Pulmonary artery endothelial cell (primary cell): ENCODE measurements at places on chromosomes 3 and 15. TPM values are rescaled to one million over a fixed set of nuclear protein-coding genes. Genes with fewer than 3 reads are reported as not detected.

SPINK8 gene
- not detected in 2 replicates for total RNA-seq

CNTN4 gene
- not detected in 2 replicates for total RNA-seq

MGLL gene
- 82.6 and 92.3 TPM in 2 replicates for total RNA-seq

XCR1 gene
- not detected in 2 replicates for total RNA-seq

C3orf49 gene
- total RNA-seq, result not detected in 2 replicates

ST3GAL6 gene
- total RNA-seq, result 22.2 and 27.6 TPM in 2 replicates

RBSN gene
- total RNA-seq, result 22.4 and 27.5 TPM in 2 replicates

GRCh38 chr3:14773691-14774128, 45.1 kb upstream of the FGD5 start:
- DNase-seq, result no peak

GRCh38 chr3:126153695-126154360, 26.6 kb downstream of the ALDH1L1 start:
- DNase-seq, result no peak

DNA sequence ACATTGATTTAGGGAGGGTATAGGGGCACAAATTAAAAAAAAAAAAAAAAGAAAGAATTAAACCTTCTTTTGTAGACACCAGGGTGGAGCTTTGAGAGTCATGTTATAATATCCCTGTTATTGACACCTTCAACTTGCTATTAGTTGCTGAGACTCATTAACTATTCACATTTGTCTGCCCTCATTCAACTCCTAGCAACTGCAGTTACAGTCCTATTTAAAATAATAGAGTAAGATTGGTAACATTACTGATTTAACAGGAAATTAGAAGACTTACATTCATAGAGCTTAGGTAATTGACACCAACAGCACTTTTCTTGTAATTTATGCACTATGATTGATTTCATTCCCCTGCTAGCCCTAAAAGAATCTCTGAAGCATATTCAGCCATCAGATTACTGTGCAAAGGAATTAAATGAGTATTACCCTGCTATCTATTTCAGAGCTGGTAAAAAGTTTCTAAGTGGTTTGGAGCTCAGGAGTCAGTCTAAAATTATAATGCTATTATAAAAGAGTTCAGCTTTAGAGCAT, 148.8 kb upstream of the TBL1XR1 start:
- no peak for DNase-seq

- peak; percentile 70 for DNase-seq
These were observed 487.6 kb downstream of the NAALADL2 start for GRCh38 chr3:175346573-175347356.

DNA sequence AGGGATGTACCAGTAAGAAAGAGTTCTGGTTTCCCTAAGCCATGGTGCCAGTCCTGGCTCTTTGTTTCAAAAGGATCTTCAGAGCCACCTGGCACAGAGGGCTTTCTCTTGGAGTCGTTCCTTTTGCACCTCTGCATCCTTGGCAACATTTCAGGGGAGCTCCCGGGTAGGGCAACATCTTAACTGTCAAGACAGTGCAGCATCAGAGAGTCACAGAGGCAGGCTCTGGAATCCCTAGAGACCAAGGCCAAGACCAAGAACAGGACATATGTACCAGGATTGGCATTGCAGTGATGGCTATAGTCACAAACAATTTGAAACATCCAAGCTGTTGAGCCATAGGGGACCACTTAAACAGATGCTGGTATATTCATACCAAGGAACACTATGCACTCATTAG, 129.4 kb upstream of the ADPGK start:
- DNase-seq, result no peak

GRCh38 chr15:25701721-25702465, 161.2 kb downstream of the ATP10A start:
- DNase-seq, result no peak

DNA sequence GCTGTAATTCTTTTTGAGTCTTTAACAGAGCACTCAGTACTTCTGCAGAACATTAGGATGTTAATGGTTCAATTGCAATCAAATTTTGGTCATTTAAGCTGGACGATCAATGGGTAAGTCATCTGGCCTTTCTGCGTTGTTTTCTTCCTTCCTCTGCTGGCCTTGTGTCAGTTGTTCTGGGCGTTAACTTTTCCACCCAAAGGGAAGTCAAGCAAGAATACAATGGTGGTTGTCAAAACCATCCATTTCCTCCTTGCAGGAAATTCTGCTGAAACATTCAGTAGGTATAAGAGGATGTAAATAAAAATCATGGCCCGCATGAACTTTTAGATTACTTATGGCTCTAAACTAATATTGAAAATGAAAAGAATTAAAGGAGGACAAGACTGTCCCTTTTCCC, 584.0 kb downstream of the GRM7 start:
- peak; percentile 4 for DNase-seq

DNA sequence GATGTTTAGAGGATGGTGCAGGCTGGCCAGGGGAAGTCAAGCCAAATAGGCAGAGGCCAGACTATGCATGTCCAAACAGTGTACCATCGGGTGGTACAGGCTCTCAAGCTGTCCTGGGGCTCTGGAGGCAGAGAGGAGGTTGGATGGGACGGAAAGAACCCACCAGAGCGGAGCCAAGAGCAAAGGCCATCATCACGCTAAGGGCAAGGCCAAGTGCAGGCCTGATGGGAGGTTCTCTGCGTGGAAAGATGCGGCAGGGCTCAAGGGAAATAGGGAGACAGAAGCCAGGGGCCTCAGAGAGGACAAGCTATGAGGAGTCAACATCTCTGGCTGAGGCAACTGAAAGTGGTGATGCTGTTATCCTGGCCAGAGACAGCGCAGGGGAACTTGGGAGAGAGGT, 102.7 kb downstream of the ASB7 start:
- no peak for DNase-seq

DNA sequence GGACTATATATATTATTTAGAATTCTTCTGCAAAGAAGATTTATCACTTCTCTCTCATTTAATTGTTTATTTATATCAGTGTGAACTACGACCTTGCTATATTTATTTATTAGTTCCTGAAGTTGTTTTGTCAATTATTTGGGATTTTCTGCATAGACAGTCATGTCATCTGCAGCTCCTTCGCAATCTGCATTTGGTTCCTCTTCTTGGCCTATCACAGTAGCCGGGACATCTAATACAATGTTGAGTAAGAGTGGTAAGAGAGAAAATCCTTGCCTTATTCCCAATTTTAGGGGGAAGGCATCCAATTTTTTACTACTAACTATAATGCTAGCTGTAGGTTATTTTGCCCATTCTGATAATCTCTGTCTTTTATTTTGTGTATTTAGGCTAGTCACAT, 39.4 kb downstream of the FOXL2 start:
- DNase-seq, result no peak

DNA sequence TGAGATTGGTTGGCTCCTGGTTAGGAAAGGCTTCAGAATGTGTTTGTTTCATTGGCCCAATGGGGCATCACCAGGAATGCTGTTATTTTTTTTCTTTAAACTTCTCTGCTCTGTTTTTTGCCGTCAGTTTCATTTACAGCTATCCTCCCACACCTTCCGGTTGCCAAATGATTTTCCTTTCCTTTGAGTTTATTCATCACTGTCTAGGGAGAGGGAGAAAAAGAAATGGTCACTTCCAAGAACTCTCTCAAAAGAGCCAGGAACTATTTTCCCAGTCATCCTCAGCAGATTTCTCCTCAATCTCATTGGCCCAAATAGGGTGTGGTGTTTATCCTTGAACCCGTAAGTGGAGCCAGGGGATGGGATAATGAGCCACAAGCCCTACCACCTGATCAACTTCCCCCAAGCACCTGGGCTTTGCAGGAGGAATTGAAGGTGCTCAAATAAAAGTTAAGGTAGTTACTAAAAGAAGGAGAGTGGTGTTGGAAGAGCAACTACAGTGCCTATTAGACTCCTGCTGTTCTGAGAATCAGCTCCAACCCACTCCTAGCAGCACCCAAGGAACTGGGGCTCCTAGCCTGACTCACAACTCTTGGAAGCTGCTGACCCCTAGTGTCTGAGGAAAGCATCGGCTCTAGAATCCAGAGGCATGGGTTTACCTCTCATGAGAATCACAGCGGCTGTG, 183.8 kb upstream of the IL12A start:
- DNase-seq, result peak; percentile 77

GRCh38 chr3:169402672-169403360, 260.7 kb downstream of the MECOM start:
- DNase-seq, result no peak

GRCh38 chr3:177776661-177777101, 579.4 kb upstream of the TBL1XR1 start:
- no peak for DNase-seq
